ENCODE measurements at places on chromosomes 5 and 9. TPM values are rescaled to one million over a fixed set of nuclear protein-coding genes. Genes with fewer than 3 reads are reported as not detected.

The EGFLAM gene
- under 0.01 TPM for total RNA-seq

The PHF24 gene
- not detected for total RNA-seq

The TSC1 gene
- total RNA-seq = 15.8 TPM

The IL9 gene
- total RNA-seq = not detected

The SLC6A18 gene
- not detected for total RNA-seq

The RNF208 gene
- total RNA-seq = not detected

The DNAH5 gene
- total RNA-seq = 3.6 TPM

The PCDHB8 gene
- 0.55 TPM for total RNA-seq

The SMIM33 gene
- total RNA-seq = not detected

The IFNE gene
- total RNA-seq = 9.5 TPM

The CMYA5 gene
- total RNA-seq = 2.8 TPM

The PSD2 gene
- 0.05 TPM for total RNA-seq

The LCN1 gene
- not detected for total RNA-seq

The LARP1 gene
- 96.5 TPM for total RNA-seq

The NAA35 gene
- total RNA-seq = 35.1 TPM

The CA9 gene
- 6.9 TPM for total RNA-seq

The SPATA31D4 gene
- total RNA-seq = not detected

The NR6A1 gene
- 6.1 TPM for total RNA-seq

The NEUROG1 gene
- not detected for total RNA-seq

The GFPT2 gene
- total RNA-seq = 10.2 TPM

The PRDM9 gene
- not detected for total RNA-seq

The PIK3R1 gene
- 76.5 TPM for total RNA-seq

The SPINK7 gene
- total RNA-seq = not detected

The HTR4 gene
- total RNA-seq = not detected

The ADAMTS16 gene
- 1.3 TPM for total RNA-seq

The F2RL2 gene
- 0.17 TPM for total RNA-seq

The IL31RA gene
- 1.0 TPM for total RNA-seq

The SLC22A4 gene
- total RNA-seq = 1.6 TPM

The CDHR2 gene
- not detected for total RNA-seq

The CXCL14 gene
- 51.1 TPM for total RNA-seq

The GLRA1 gene
- not detected for total RNA-seq

The OGN gene
- not detected for total RNA-seq

The SLCO6A1 gene
- not detected for total RNA-seq
